ENCODE measurements at places on chromosomes 7 and 10. TPM values are rescaled to one million over a fixed set of nuclear protein-coding genes. Genes with fewer than 3 reads are reported as not detected.

GRCh38 chr10:122388287-122388997, 13.9 kb downstream of the PLEKHA1 start:
- no peaks in the 10 kb centered on the region for H3K27me3 ChIP-seq
- H3K4me1 ChIP-seq: peaks cover 15% of the 10 kb centered on the region
- no peak for DNase-seq
- H3K4me3 ChIP-seq: no peak overlapping the region

GRCh38 chr10:124086787-124087671, 6.4 kb downstream of the CHST15 start:
- H3K27me3 ChIP-seq: peaks cover 11% of the 10 kb centered on the region
- DNase-seq: no peak
- peaks cover 37% of the 10 kb centered on the region for H3K4me1 ChIP-seq
- H3K4me3 ChIP-seq: no peak overlapping the region

DNA sequence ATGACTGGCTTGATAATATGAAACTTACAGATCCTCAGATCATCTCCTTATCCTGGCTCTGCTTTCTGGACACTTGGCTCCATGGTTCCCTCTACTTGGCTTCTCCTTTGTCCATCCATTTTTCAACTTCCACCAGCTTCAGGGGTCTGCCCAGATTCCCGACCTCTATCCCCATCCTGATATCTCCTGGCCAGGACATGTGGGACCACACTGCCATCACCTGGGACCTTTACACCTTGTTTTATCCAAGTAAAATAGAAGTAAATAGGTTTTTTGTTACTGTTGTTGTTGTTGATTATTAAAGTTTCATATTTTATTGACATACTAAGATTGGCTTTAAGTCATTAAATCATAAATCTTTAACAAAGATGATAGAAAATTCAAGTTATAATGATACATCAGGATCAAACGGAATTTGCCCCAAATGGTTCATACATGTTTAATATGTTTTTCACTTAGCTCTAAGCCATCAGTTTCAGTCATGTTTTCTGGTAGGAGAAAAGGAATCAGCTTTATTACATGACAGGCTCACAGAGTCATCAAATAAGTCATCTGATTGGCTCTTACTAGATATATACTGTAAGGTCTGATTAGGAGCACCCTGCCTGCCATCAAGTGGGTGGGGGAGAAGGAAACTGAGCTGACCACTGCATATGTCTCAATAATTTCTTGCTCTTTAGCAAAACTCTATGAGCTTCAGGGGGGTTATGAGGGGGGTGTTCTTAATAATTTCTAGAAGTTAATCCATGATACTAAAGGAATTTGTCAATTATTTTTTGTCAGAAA, 111.5 kb upstream of the AHR start:
- no peaks in the 10 kb centered on the region for H3K4me1 ChIP-seq
- H3K27ac ChIP-seq: no peak overlapping the region
- no peaks in the 10 kb centered on the region for H3K27me3 ChIP-seq
- DNase-seq: no peak

Gene NUTM2E
- not detected for total RNA-seq

Gene HNRNPA2B1
- 151 TPM for total RNA-seq

Data from suprapubic skin (tissue), 4 donors.